ENCODE measurements at places on chromosomes 3 and 15.

DNA sequence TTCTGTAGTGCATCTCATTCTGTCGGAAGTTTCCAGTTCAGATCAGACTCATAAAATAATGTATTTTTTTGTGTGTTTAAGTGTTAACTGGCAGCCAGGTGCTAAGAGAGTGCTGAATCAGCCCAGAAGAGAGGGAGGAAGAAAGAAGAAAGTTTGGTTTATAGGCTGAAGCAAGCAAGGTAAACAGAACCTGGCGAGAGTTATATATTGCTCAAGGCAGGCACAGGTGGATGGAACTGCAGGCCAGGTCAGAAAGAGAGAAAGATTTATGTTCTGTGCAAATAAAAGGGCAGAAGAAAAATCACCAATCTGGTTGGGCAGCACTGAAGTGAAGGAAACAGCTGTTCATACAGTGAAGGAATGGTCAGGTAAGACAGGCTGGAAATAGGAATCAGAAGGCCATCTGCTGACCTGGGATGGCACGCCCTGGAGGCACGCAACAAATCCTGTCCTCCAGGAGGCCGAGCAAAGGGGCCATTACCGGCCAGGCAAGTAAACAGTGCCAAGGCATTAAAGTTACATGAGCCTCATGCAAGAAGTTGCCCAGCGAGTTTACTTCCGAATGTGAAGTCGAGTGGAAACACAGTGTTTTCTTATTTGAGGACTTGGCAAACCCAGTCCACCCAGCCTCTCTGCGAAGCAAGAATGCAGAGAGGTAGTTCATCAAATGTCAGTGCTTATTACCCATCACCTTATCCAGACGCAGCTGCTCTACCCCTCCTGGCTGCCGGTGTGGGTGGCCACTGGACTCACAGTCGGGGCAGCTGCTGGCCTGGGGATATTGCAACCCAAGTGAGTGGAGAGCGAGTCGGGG lies 309.8 kb downstream of the VPS13C start:
- no peak for DNase-seq

GRCh38 chr3:16600780-16601536 lies 4.3 kb downstream of the DAZL start:
- peak; percentile 19 for DNase-seq

- DNase-seq = no peak
Observed at GRCh38 chr15:89118481-89118989, 30.3 kb downstream of the ABHD2 start.

GRCh38 chr3:127121885-127122284 lies 71.0 kb upstream of the PRR23E start:
- no peak for DNase-seq

- DNase-seq = no peak
Observed at GRCh38 chr3:195240171-195240701, 30.7 kb downstream of the XXYLT1 start.

DNA sequence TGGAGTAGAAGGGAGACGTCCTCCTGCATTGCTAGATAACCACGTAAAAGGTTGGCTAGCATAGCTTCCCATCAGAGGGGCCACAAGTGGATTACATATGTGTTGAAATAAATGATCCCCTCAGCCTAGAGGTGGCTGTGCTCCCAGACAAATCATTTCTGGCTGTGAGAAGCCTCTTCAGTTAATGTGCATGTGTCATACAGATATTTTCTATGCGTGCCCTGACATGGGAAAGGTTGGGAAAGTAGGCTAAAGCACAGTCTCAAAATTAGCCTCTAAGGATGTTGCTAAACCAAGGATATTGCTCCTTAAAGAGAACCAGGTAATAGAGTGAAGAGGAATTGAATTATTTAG lies 17.8 kb downstream of the USP3 start:
- DNase-seq = no peak

GRCh38 chr3:94256888-94257813 lies 194.3 kb downstream of the NSUN3 start:
- DNase-seq = no peak

- DNase-seq = no peak
Observed at GRCh38 chr15:79816571-79816970, 80.2 kb downstream of the MTHFS start.

- DNase-seq = no peak
Observed at GRCh38 chr3:77158730-77159581, 119.1 kb downstream of the ROBO2 start.

GRCh38 chr3:183802989-183803388 lies 22.4 kb downstream of the MAP6D1 start:
- DNase-seq = no peak

GRCh38 chr3:9072667-9073009 lies 109.4 kb upstream of the RAD18 start:
- no peak for DNase-seq

DNA sequence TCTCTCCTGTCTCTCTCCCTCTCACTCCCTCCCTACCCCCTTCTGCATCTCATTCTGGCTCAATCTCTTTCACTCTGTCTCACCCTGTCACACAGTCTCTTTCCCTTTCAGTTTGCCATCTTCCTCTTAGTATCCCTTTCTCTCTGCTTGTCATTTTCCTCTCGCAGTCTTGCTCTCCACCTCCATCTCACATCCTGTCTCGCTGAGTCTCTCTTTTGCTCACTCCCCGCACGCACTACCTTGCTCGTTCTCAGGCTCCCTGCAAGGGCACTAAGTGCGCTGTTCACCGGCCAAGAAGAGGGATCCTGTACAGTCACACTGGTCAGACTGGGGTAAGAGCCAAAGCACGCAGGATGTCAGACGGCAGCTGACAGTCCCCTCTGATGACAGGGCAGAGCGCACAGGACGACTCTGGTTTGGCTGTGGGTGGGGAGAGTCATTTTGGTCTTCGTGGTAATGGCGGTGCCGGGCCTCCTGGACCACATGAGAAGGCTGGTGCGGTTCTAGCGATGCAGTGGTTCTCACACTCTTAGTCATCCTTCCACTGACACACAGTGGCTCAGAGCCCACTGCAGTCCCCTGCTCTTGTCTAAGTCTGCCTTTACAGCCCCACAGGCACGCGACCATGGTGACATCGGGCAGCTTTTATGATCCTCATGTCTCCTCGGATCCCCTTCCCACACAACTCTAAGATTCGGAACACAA lies 356.8 kb downstream of the FOXP1 start:
- no peak for DNase-seq

- DNase-seq = no peak
Observed at GRCh38 chr3:119582178-119582577, 2.9 kb downstream of the ADPRH start.

- DNase-seq = no peak
Observed at GRCh38 chr3:46027736-46028397, 584 bp upstream of the XCR1 start.

- no peak for DNase-seq
Observed at GRCh38 chr15:80527961-80528360, 123.8 kb downstream of the ARNT2 start.

DNA sequence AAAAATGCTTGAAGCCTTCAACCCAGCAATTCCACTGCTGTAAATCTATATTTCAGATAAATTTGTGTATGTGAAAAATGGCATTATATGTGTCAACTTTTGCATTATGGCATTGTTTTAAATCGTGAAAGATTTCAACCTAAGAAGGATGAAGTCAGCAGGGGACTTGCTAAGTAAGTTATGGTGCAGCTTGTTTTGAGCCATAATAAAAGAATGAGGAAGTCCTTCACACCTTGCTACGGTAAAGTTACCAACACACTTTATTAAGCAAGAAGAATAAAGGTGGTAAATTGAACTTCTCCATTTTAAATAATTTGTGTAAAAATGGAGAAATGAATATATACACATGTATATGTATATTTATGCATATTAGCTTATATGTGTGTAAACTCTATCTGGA lies 371.4 kb downstream of the ROBO2 start:
- no peak for DNase-seq

DNA sequence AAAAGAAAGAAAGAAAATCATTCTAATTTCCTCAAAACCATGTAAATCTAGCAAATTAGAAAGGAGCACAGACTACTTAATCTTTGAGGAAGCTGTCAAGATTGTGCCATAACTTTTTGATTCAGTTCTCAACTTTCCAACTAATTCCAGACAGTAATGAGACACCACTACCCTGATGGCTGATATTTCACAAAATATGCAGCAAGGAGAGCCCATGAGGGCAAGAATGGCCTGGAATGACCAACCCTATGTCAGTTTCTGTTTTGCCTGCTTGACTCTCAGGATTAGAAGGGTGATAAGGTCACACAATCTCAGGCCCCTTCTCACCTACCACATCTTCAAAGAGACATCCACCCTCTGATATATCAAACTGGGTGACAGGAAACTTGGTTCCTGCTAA lies 134.7 kb downstream of the MAGI1 start:
- DNase-seq = no peak

DNA sequence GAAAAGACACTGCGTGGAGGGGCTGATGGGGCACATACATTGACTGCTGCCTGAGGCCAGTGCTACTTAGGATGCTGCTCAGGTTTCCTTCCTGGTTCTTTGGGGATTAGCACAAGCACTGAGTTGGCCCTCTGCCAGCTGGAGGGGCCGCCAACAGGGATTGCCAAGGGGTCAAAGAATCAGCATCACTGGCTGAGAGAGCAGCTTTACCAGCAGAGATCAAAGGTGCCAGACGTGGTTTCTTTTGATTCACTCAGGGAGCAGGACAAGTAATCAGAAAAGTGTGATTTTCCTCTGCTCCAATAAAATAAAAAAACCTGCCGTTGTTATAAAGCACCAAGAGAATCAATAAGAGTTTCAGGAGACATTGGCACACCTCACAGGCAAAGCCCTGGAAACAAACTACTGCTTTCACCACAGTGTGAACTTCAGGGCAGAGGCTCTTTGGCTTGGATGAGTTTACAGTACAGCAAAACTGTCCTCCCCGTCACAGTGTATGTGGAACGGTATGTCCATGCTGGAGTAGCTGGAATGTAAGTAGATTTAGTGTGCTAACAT lies 45.8 kb upstream of the FSIP1 start:
- no peak for DNase-seq

DNA sequence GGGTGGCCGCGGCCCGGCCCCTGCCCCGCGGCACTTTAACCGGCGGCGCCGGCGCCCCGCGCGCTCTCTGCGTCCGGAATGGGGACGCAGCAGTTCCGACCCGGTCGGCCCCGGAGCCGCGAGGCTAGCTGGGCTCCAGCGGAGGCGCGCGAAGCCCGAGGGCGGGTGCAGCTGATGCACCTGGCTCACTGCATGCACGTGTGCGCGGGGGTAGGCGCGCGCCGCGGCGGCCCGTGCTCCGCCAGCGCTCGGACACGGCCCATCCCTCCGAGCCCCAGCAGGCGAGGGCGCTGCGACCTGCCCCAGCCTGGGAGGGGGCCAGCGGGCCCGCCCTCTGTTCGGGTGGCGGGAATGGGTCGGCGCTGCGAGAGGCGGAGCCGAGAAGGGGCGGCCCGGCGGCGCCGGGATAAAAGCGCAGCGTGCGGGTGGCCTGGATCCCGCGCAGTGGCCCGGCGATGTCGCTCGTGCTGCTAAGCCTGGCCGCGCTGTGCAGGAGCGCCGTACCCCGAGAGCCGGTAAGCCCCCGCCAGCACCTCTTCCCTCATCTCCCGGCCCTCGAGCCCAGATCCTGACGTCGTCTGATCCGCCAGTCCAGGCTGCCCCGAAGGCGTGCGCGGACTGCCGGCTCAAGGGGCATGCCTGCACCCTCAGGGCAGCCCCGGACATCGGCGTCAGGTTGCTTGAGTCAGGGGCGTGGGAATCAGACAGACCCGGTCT lies at the start of the genes CHDH and IL17RB:
Gene CHDH, minus strand, starts transcription at position 286 of the 717 bp plus-strand sequence. CDS start 22,411 bp downstream, outside the sequence.
Gene IL17RB, plus strand, starts transcription at position 435 of the 717 bp plus-strand sequence. Its CDS starts 21 bp downstream, at position 456.
- DNase-seq = peak; percentile 29

DNA sequence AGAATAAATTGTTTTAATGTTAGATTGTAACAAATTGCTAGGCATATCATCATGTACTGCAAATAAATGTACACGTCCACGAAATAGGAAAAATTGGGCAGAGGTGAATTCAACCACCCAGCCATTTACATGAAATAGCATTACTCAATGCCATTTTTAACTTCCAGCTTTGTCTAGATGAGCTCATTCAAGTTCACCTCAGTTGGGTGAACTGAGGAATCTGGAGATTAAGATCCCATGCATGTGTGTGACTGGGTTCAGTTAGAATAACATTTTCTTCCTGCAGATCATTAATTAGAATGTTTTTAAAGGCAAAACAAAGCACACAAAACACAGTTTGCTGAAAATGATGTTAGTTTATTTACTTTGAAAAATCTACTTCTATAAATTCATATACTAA lies 767.8 kb upstream of the GOLIM4 start:
- DNase-seq = no peak

GRCh38 chr3:72580900-72581299 lies 267.3 kb downstream of the SHQ1 start:
- DNase-seq = no peak

GRCh38 chr15:65638681-65639089 lies 16.9 kb downstream of the SLC24A1 start:
- peak; percentile 56 for DNase-seq

DNA sequence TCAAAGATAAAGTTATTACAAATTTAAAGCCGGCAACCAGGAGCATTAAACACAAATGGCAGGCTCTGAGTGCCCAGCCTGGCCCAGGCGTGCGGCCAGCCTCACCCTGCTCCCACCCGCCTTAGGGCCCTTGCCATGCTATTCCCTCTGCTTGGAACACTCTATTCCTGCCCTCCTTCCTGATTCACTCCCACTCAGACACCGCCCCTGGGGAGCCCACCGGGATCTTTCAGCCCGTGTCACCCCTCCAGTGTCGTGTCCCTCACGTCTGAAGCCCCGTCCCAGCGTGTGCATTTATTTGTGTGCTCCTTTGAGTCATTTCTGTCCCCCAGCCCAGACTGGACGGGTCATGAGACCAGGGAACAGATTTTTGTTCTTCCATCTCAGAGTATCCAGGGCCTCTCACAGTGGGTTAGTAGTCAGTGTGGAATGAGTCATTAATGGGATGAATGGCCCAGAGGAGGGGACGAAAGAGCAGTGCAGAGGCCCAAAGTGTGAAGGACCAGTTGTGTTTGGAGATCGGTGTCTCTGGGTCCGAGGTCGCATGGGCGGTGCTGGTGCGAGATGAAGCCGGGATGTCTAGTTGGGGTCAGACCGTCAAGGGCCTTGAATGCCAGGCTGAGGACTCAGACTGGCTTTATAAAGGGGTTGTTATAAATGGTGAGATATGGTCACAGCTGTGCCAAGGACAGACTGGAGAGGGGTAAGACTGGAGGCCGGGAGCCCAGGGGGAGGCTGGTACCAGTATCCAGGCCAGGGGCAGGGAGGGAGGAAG lies 58.9 kb upstream of the SLC6A6 start:
- DNase-seq = no peak

- DNase-seq = no peak
Observed at GRCh38 chr3:184590795-184591194, 29.2 kb downstream of the EPHB3 start.

DNA sequence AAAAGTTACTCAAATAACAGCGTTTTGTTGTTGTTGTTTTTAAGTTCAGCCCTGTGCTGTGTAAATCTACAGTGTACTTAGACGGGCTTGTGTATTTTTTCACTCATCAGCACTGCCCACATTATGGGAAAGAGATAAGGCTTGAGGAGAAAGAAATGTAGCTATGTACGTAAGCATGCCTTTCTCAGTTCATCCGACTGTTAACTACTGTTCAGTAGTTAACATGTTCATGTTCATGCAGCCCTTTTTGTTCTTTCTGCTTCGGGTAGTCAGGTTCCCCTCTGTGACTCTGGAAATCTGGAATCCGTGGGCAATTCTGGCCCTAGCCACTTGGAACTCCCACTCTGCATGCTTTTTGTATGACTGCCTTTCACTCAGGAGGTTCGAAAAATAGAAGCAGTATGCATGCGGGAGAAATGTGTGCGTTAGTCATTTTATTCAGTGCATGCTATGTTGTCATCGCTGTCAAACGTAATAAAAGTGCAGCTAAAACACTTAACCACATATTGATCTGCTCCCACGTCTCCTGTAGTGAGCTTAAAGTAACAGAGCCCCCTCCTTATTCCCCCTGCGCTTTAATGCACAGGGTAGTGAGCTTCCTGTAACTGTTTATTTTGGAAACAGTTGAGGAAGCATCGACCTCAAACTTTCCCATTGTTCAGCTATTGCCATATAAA lies 283.1 kb upstream of the NR2F2 start:
- no peak for DNase-seq

GRCh38 chr15:76035593-76035992 lies 23.4 kb upstream of the NRG4 start:
- no peak for DNase-seq

All from left renal cortex interstitium (tissue), 4 donors.